ENCODE measurements at places on chromosomes 5 and 9.

DNA sequence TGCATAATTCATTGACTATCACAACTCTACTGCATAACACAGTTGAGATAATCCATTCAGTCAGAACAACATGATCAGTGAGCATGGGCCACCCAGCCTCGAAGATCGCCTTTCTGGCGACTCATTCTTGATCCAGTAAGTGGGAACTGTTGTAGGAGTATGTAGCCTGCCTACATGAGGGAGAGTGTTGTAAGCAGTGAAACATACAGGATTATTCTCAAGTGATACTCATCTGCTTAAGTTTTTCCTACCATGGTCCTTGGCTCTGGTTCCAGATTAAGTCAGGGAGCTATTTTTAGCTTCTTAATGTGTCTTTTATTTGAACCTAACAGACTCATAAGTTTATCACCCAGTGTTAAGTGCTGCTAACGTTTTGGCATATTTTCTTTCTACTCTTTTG, 44.0 kb downstream of the TNPO1 start:
- no peak for DNase-seq

- no peak for DNase-seq
These were observed 446.4 kb upstream of the PTGER4 start for GRCh38 chr5:40233268-40233667.

GRCh38 chr9:113922160-113922559, 46.1 kb downstream of the ZNF618 start:
- no peak for DNase-seq

DNA sequence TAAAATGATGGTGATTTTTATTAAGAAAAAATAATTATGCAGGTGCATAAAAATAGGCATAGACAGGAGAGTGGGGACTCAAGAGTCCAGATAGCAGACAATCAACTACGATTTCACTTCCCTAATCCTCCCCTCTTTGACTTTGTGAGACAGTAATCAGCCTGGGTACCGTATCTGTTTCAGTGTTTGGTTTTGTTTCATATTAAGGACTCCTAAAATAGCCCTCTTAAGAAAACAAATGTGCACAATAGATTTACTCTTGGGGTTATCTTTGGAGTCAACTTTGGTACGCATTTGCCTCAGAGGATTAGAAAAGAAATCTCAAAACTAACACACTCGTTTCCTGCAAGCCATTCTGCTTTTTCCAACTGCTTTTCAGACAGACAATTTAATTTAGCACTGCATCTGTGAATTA, 96.3 kb downstream of the ZNF608 start:
- no peak for DNase-seq

- DNase-seq = no peak
These were observed 140.0 kb downstream of the GCNT1 start for GRCh38 chr9:76598981-76599380.

DNA sequence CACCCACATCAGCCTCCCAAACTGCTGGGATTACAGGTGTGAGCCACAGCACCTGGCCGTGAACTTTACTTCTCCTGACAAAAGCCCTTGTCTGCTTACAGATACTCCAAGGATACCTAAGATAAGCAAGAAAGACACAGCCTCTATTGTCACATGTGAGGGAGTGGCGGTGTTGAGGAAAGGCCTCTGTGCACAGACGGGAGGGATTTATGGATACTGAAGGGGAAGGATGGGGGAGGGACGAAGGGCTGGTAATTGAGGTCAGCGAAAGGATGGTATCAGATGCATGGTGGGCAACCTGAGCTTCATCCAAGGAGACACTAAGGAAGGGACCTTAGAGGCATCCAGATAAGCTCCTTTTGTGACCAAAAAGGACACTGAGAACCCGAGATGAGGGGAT, 66.7 kb upstream of the CKMT2 start:
- DNase-seq = no peak

DNA sequence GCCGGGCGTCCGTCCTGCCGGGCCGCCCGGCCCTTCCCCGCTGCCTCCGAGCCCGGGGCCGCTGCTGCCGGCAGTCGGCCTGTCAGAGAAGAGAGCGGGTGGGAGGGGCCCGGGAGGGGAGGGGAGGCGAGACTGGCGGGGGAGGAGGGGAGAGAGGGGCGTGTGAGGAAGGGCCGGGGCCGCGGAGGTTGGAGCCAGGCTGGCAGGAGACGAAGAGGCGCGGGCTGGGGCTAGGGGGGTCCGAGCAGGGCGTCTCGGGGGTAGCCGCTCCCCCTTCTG, 570 bp downstream of the CREBRF start:
- no peak for DNase-seq

GRCh38 chr9:24912767-24913166, 367.1 kb upstream of the IZUMO3 start:
- no peak for DNase-seq

- DNase-seq = no peak
These were observed 53.0 kb downstream of the ZNF622 start for GRCh38 chr5:16412556-16412955.

GRCh38 chr5:98050583-98050982, 722.9 kb upstream of the RGMB start:
- DNase-seq = no peak

DNA sequence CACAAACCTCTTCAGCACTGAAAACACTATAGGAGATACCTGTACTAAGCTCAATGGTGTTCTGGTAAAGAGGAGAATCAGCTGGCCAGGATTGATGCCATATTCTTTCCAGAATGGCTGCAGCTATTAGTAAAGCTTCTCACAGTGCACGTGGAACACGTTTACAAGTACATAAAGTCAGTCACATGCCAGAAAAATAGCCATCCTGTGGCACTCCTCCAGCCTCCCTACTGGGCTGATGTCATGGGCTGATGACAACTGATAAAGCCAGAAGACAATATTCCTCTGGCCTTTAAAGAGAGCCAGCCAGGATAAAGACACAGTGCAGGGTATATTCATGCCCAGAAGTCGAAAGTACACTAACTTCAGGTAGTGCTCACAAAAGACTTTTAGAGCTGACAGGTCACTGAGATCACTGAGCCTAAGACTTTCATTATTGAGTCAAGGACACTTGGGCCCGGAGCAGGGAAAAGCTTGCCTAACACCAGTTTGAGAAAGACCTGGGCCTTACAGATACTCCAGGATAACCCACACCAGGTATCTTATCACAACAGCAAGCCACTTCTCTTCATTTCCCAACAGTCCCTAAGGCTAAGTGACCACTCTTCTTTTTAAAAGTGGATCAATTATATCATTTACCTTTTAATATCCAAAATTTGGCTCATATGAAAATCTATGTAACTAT, 29.4 kb downstream of the ABITRAM start:
- peak; percentile 46 for DNase-seq

- DNase-seq = no peak
These were observed 160.3 kb upstream of the PTPRD start for GRCh38 chr9:10773136-10773535.

DNA sequence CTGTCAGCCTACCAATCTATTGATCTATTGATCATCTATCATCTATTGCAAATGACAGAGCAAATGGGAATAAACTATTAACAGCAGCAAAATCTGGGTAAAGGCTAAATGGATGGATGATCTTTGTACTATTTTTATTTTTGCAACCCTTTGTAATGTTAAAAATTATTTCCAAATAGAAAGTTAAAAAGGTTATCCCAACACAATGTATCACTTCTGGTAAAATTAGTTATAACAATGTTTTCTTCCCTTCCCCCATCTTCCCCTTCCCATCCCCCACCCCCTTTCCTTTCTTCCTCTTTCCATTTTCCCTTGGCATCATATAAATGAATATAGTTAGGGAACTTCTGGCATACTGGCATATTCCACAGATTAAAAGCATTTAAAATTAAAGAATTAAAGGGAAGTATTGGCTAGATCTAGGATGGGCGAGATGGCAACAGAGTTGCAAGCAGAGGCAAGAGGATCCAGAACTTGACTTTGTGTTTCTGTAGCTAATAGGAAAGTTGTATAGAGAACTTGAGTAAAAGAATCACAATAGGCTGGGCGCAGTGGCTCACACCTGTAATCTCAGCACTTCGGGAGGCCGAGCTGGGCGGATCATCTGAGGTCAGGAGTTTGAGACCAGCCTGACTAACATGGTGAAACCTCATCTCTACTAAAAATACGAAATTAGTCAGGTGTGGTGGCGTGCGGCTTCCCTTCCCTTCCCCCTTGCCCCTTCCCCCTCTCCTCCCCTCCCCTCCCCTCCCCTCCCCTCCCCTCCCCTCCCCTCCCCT, 66.6 kb upstream of the TAF11L2 start:
- no peak for DNase-seq

DNA sequence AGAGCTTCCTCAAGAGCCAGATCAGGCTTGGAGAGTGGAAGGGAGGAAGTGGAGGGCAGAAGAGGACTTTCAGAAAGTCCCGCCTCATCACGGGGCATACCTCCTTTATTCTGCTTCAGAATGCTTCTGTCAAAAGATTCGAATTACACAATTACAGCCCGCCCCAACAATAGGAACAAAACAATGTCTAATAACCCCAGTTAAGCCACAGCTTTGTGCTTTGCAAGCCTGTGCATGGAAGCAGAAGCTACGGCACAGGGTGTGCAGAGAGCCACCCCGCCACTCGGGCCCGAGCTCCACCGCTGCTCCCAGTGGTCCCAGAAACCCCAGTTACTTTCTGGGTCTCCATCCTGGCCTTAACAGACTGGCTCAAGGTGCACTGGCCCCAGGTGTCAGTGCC, 23.5 kb downstream of the HNRNPH1 start:
- no peak for DNase-seq

All from ureter (tissue), 1 donor.